COR-L47 (cell line): ENCODE measurements at places on chromosomes 7 and 10.

DNA sequence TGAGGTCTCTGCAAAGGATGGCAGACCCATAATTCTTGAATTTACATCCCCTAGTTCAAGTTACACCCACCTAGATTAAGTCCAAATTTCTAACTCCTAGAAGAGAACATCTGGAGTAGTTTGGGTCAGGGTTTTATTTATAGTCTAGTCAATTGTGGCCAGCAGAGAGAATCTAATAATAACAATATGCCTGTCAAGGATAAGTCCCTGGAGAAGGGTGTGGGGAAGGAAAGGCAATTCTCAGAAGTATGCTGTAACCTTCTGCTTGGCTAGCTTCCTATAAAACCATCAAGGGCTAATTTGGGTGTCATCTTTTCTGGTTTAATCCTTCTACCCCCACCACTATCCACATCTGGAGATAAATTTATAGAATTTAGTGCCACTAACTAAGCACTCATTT lies 52.8 kb upstream of the SEMA3E start:
- DNase-seq, result no peak

DNA sequence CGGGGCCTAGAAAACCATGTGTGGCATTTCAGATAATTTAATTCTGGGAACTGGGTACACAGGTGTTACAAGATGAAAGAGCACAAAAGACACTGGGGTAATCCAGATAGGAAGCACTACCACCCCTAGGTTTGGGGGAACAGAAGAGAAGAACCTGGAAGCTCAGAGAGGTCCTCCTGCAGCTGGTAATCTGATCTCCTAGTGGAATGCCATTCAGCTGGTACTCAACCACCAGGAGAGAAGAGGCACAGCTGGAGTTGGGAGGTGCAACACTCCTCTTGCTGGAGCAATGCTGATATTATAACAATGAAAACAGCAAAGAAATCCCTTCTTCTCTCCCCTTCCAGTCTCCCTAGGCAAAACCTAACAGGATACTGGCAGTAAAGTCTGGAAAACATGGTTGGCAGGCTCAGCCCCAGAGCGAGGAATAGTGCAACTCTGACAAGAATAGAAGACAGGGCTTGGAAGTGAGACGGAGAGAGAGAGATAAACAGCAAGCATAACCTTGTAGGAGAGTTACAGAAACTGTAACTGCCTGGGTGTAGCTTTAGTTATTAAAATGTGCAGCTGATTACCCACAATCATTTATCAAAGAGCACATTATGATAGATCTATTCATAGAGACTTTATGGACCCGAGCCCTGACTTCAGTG lies 35.0 kb downstream of the NRF1 start:
- DNase-seq, result no peak

DNA sequence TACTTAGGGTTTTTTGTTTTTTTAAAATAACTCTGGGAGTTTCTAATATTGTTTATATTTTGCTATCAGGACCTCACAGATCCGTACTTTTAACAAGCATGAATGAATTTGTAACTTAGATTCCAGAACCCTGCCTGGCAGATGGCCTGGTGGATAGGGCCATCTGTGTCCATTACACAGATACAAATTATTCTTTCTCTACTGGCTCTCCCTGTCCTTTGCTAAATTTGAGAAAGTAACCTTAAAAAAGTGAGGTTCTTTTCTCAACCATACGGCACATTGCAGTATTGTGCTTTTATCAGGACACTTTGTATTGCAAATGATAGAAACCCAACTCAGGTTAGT lies 26.6 kb downstream of the LCOR start:
- DNase-seq, result no peak

GRCh38 chr10:133467286-133467911 lies 13.7 kb downstream of the SCART1 start:
- DNase-seq, result no peak

DNA sequence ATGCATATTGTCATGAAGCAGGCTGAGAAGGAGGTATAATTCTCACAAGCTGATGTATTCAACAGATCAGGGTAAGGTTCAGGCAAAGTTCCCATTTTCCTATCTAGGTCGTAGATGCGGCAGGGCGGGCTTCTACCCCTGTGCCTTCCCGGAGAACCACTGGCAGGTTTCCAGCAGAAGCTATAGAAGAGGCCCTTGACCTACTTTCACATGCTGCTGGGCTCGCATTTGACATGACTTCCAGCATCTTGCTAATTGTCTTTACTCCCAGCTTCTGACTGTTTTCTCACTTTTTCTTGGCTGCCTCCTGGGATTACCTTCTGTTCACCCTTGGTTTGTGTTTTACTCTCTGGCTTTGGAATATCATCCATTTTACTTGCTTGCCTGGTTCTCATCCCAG lies 32.6 kb upstream of the ORC5 start:
- no peak for DNase-seq
